CD4-positive, alpha-beta T cell treated with Interleukin-21 for 1 hour (primary cell): ENCODE measurements at places on chromosomes 6 and 20.

- DNase-seq: no peak
Measured at GRCh38 chr20:60090631-60091030, 132.4 kb downstream of the CDH26 start.

DNA sequence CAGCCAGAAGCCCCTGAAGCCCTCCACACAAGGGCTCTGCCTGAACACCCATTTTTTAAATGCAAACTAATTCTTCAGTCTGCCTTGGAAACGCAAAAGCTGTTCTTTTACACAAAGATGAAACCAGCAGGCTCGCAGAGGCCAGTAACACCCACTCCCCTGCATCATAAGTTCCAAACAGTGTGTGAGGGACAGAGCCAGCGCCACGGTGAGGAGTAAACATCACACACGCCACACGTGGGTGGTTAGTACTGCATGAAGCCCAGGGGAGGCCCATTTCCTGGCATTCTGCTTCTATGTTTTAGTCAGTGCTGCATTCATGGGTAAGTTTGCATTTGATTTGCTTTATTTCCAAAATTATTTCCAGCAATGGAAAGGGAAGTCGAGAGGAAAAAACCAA, 217.7 kb upstream of the RIN2 start:
- DNase-seq: no peak

- no peak for DNase-seq
Measured at GRCh38 chr6:105869835-105870440, 216.2 kb upstream of the PRDM1 start.

DNA sequence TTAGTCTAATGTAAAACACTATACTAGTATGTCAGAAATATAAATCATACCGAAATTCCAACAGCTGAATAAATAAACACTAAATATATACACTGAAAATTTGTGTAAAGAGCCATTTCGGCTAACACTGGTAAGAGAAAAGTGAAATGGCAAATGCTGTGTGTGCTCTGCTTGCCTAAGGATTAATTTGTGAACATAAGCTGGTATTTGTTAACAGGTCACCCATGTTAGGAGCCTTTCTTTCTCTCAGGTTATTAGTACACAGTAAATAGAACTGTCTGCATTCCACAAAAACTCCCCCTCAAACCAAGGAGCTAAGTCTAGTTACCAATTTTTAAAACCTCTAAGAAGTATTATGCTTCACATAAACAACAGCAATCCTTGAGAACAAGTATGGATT, 27.0 kb downstream of the ELOVL5 start:
- DNase-seq: no peak

DNA sequence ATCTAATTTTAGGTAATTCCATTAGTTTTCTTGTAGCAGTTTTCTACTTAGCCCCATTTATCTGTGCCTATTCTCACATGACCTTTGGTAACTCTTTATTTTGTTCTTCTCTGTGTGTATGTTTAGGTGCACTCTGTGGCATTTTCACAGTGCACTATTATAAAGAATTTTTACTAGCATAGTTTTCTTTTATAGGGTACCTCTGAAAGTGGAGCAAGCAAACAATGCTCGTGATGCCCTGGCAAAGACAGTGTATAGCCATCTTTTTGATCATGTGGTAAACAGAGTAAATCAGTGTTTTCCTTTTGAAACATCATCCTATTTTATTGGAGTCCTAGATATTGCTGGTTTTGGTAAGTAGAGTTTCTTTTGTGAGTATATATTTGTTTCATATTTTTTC, 107.9 kb downstream of the MYO6 start:
- no peak for DNase-seq

DNA sequence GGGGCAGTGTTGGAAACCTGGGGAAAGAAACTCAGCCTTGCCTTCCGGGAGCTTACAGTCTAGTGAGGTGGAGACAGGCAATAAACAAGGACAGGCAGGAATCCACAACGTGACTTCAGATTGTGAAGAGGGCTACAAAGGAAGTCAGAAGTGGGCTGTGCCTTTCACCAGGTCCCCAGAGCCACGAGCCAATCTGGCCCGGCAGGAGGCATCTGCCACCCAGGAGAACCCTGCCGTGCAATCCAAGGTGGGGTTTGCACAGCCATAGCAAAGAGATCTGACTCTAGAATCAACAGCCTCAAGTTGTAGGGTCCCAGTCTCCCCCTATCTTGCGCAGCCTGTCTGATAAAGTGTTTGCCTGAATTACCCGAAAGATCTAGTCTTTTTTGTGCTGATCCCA, 5.5 kb downstream of the SLC32A1 start:
- DNase-seq: no peak

DNA sequence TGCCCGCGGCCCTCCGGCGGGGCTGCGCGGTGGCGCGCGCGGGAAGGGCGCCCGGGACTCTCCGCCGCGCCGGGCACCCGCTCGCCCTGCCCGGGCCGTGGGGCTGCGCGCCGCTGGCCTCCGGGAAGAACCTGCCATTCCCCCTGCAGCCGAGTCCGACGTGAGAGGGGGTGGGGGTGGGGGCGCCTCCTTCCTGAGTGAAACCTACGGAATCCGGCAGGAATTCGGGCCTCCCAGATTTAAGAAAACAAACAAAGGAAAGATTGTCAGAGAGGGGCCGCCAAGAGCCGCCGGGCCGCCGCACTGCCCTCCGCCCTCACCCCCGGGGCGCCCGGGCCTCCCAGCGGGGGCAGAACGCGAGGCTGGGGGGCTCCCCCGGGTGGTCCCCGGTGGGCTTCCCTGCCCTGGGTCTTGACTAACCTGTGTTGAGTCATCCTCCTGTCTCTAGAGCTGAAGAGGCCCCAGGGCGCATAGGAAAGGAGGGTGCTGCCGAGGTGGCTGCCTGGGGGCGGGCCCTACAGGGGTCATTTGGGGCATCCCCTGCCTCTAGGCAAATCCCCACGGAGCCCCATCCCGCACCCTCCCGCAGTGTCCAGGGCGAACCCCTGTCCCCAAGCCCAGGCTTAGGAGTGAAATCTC, 42.2 kb upstream of the FOXP4 start:
- DNase-seq: no peak

- DNase-seq: no peak
Measured at GRCh38 chr6:12203001-12203400, 87.2 kb upstream of the EDN1 start.

- DNase-seq: peak; percentile 87
Measured at GRCh38 chr6:28161410-28162079, 19.9 kb downstream of the ZKSCAN8 start.

DNA sequence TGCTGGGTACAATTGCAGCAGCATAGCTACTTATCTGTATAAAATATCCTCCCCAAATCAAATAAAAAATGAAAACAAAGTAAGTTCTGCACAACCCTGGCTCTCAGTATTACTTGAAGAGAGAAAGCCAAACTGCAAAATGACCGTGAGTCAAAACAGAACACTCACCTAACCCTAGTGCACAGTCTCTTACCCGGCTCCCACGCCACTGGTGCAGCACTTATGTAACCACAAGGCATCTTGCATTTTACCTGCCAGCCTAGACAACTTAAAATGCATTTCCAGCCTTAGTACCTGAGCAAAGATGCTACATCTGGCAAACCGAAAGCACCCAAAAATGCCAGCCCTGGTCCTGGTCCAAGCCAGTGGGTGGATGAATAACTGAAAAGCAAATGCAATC, 12.4 kb upstream of the SIRPB1 start:
- DNase-seq: peak; percentile 24

DNA sequence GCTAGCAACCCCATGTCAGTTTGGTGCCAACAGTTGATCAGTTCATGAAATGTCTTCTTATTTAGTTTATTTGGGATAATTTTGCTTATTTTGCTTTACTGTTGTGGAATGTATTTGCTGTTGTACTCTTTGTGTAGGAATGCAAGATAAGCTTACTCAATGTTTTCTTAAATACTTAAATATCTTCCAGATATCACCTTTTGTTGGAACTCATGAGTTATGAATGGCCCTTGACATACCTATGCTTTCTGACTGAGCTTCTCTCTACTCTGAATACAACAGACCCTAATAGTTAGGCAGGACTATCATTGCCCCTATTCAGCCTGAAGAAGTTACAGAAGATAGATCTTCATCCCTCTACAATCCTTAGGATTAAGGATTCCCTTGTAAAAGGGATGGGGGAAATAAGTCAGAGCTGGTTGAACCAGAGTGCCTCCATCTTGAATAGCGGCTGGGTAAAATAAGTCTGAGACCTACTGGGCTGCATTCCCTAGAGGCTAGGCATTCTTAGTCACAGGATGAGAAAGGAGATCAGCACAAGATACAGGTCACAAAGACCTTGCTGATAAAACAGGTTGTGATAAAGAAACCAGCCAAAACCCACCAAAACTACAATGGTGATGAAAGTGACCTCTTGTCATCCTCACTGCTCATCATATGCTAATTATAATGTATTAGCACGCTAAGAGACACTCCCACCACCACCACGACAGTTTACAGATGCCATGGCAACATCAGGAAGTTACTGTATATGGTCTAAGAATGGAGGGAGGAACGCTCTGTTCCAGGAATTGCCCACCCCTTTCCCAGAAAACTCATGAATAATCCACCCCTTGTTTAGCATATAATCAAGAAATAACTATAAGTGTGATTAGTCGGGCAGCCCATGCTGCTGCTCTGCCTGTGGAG, 196.9 kb downstream of the AKAP7 start:
- no peak for DNase-seq

GRCh38 chr6:112683926-112684325, 336.8 kb downstream of the RFPL4B start:
- no peak for DNase-seq

DNA sequence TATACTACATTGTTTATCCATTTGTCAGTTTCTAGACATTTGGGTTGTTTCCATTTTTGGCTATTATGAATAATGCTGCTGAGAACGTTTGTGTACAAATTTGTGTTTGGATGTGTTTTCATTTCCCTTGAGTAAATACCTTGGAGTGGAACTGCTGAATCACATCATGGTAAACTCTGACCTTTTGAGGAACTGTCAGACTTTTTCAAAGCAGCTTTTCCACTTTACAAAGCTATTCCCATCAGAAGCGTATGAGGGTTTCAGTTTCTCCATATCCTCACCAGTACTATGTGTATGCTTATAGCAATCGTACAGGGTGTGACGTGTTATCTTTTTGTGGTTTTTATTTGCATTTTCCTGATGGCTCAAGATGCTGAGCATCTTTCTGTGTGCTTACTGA, 103.7 kb downstream of the MYO6 start:
- no peak for DNase-seq

GRCh38 chr6:66926060-66926459, 1219.0 kb upstream of the EYS start:
- no peak for DNase-seq

GRCh38 chr6:24848461-24848860, 49.7 kb upstream of the ARMH2 start:
- no peak for DNase-seq

DNA sequence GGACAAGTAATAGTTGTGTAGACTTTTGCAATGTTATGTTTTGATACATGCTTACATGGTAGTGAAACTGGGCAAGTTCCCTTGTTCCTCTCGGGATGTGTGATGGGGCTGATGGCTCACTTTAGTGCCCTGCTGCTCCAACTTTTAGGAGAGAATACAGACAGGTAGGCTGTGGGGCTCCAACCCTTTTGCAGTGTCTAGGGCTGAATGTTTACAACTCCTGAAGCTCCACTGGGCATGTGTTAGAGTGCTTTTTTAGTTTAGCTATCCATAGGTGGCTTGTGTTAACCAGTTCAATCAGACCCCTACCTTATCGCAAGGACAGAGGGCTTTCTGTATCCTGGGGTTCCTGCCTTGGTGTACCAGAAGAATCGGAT, 33.8 kb downstream of the SERPINB6 start:
- no peak for DNase-seq

- DNase-seq: no peak
Measured at GRCh38 chr6:158850807-158851115, 31.6 kb upstream of the EZR start.

- DNase-seq: no peak
Measured at GRCh38 chr6:150761771-150762170, 103.7 kb upstream of the MTHFD1L start.

- DNase-seq: no peak
Measured at GRCh38 chr20:48066246-48066645, 281.0 kb upstream of the SULF2 start.

DNA sequence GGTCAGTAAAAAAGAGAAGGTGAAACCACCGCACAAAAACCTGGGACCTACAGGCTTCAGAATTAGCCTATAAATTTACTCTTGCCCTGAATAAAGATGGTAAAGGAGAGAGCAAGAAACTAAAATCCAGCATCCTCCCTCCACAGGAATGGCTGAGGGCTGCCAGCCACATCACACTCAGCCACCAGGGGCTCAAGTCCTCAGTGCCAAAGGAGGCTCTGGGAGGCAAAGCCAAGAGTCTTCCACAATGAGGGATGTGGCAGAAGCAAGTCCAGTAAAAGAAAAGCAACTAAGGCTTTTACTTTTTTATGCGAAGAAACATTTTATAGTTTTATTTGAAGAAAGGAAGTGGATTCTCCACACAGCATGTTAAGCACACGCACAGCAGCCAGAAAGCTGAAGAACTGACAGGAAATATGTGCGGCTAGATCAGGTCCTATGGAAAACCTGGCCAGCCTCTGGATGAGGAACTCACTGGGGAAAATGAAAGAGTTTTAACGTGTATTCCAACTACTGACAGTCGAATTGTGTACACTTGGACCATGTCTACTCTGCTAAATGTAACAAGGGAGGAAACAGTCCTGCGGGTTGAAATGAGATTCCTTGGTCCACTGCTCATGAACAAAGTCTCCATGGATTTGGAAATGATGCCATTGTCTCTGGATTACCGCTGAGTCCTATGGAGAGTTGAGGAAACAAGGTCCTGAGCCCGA, 219.4 kb upstream of the SSTR4 start:
- DNase-seq: no peak

DNA sequence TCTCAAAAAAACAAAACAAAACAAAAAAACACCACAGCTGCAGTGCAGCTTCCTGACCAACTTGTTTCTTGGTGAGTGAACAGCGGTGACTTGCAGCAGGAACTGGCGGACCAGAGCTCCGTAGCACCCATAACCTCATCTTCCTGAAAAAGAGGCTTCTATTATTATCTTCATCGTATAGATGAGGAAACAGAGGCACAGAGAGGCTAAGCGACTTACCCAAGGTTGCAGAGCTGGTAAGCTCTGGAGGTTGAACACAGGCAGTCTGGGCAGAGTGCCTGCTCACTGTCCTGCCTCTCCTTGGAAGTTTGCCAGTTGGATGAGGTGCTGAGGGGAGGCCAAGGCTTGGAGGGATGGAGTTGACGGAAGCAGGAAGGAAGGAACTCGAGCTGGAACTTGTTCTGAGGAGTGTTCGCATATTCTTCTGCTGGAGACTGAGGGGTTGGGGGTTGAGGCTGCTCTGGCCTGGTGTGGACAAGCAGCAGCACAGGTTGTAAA, 47.9 kb upstream of the CCDC167 start:
- peak; percentile 25 for DNase-seq

DNA sequence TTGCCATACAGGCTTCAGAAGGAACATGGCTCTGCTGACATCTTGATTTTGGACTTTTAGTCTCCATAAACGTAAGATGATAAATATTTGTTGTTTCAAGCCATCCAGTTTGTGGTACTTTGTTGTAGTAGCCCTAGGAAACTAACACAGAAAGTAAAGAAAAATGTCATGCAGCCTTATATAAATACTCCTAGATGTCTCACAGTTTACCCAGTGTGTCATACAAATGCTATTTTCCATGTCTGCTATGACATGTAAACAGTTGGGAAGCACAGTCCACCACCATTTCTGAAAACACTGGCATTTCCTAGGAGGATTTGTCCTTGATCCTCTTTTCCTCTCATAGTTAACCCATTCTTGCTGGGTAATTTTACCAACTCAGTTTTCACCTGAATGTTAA, 30.6 kb upstream of the ME1 start:
- no peak for DNase-seq
